Stimulated activated CD4-positive, alpha-beta T cell treated with anti-CD3 and anti-CD28 coated beads, Interleukin-15, amount 100 ng/mL, for 1 hour (primary cell): ENCODE measurements at places on chromosomes 7 and 10.

DNA sequence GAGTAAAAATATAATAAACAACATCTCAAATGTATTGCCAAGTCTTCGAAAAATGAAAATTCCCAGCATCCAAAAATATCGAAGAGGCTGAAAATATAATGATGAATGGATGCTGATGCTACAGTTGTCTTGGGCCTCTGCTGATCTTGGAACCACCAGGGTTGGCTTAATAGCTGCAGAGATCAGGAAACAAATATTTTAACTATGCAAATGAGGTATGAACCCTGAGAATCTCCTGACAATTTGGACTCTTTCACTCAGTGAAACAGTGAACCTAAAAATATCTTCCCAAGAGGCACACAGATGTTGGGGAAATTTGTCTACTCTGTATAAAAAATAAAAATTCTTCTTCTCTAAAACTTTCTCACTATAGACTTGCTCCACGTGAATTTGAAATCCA is 97.7 kb upstream of the EGFR start:
- DNase-seq = no peak

GRCh38 chr10:127034034-127034633 is 128.9 kb downstream of the DOCK1 start:
- no peak for DNase-seq

DNA sequence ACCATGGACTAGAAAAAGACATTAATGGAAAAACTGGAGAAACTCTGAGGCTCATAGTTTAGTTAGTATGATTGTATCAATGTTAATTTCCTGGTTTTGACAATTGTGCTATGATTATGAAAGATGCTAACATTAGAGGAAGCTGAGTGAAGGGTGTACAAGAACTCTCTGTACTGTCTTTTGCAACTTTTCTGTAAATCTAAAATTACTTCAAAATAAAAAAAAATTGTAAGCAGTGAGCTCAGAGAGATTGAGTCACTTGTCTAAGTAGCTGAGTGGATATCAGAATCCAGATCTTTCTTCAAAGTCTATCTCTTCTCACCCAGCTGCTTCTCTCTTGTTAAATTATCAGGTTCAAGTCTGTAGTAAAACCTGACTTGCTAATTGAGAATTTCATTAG is 181.1 kb downstream of the PLCE1 start:
- DNase-seq = no peak

DNA sequence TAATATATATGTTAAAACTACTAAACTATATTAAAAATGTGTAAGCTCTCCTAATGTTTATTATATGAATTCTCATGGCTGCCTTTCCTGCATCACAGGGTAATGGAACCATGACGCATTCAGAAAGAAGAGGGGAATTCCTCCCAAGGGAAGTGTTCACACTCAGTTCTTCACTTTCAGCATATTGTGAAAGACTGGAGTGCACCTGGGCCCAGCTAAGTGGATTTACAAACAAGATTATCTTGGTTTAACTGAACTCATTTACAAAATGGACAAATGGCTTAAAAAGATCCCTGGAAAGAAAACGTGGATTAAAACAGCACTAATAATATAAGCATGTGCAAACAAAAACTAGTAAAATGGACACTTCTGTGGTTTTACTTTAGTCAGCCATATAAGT is 149.8 kb downstream of the DOCK4 start:
- no peak for DNase-seq

GRCh38 chr10:96413151-96413787 is 54.5 kb upstream of the OPALIN start:
- no peak for DNase-seq

DNA sequence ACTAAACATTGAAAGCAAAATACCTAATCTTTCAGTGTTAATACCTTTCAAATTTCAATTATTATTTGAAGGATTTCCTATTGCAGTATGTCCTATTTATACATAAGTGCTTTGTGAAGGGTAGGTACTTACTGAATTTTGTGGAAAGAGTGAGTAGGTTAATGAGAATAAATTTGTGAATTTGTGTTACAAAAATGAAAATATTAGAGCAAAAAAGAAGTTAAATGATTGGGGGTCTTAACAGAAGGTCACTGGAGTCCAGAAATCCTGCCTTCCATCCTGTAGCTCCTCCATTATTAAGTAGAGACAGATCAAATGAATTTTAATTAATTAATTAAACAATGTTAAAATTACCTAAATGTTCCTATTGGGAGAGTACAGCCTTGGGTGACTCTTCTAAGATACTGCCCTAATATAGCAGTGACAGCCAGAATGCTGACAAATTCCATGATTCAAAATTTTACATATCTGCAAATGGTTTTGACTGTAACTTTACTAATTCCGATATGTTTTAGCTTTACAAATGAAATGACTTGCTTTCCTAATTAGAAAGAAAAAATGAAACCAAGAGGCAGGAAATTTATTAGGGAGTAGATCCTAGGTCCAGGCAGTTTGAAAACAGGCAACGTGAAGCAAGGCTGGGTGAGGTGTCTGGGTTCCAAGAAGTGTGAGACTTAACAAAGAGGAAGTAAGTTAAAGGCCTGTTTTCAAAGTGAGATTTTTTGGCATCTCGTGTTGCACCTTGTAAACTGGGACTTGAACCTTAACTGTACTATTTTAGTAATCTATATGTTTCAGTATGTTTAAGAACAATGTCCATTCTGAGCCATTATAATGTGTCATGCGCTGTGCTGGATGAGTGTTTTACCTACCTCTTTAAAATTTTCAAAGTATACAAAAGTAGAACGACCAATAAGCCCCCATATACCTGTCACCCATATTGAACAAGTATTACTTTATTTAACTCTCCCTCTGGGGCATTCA is 1.5 kb downstream of the PIK3CG start:
- no peak for DNase-seq

DNA sequence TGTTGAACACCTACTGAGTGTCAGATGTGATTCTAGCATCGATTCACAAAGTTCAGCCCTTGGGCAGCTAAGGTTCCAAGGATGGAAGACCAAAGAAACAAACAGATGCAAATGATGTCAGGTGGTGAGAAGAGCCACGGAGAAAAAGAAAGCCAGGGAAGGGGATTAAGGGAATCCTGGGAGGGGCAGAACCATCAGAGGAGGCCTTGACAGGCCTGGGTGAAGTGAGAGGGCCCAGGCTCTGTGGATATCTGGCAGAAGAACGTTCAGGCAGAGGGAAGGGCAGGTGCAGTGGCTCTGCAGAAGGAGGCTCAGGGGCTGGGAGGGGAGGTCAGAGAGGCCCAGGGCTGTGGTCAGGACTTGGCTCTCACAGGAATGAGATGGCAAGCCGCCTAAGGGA is 90.4 kb downstream of the C10orf105 start:
- DNase-seq = no peak
